AG04449 (cell line): ENCODE measurements at places on chromosomes 6 and 20.

DNA sequence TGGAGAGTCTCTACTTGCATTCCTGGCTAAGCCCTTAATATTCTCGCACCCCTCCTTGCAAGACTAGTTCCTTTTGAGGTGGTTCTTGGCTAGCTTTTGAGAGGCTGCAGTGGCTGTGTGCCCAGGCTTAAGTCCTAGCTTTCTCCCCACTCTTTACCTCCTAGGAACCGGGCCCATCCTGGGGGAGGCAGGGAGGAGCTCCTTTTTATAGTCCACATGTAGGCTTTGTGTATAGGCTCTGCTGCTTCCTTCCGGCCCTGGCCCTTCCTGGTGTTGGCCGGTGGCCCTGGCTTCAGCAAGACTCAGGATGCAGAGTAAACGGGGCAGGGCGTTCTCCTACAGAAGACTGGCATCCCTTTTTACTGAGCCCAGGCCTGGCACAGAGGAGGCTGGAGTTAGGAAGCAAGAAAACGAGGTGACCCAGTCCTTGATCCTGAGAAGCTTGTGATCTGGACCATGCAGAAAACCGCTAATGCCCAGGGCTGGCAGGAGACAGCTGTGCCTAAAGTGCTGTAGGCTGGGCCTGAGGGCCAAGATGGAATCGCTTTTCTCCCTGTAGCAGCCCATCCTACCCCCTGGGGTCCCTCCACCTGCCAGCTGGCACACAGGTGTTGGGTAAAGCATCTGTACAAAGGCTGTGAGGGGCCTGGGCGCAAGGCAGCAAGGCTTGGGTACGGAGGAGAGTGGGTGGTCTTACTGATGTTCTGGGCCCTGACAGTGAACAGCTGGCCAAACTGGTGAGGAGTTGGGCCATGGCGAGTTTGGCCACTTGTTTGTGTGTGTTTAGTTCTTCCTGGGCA, 8.7 kb downstream of the PLCG1 start:
- no peak for DNase-seq

- DNase-seq: no peak
Observed at GRCh38 chr6:2266841-2267240, 21.4 kb upstream of the GMDS start.

- DNase-seq: no peak
Observed at GRCh38 chr6:154249499-154250298, 106.9 kb downstream of the IPCEF1 start.

DNA sequence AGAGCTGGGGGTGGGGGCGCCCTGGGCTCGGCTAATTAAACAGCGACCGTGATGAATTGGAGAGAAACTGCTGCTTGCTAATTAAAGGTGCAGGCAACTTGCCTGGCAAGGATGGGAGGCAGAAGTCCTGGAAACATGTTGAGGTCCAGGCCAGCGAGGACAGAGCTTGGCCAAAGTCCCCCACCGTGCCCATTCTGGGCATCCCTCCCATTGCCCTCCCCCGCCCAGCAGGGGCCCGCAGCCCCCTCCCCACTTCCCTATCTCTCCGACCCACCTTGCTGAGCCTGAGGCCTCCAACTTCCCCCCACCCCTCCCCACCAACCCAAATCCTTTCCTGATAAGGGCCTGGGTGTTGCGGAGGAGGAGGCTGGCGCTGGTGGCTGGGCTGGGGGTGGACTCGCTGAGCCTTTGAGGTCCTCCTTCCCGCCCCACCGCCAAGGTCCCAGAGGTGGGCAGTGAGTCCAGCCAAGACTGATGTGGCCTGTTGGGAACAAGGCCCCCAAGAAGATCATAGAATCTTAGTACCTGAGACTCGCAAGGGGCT, 23.3 kb downstream of the C20orf203 start:
- no peak for DNase-seq

DNA sequence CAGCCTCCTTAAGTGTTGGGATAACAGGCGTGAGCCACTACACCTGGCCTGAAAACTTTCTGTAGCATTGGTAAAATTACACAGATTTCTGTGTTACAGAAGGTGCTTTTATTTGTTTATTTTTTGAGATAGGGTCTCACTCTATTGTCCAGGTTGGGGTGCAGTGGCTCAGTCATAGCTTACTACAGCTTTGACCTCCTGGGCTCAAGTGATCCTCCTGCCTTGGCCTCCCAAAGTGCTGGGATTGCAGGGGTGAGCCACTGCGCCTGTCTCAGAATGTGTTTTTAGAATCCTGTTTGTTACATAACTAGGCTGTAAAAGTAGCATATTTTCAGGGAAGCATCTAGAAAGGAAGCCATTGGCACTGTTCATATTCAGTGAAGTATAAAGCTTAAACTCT, 16.9 kb upstream of the BLTP3A start:
- DNase-seq: no peak
